Osteocyte (in vitro differentiated cells): ENCODE measurements at places on chromosomes 2 and 18. TPM values are rescaled to one million over a fixed set of nuclear protein-coding genes. Genes with fewer than 3 reads are reported as not detected.

Gene TET3
- total RNA-seq, result 26.5 and 27.5 TPM in 2 replicates

GRCh38 chr2:62329797-62330196 is 133.9 kb downstream of the B3GNT2 start:
- H3K27me3 ChIP-seq, result peaks cover 28% of the 10 kb centered on the region
- H3K4me3 ChIP-seq, result no peak overlapping the region
- no peaks in the 10 kb centered on the region for H3K4me1 ChIP-seq
- DNase-seq, result no peak
- no peak overlapping the region for H3K27ac ChIP-seq

DNA sequence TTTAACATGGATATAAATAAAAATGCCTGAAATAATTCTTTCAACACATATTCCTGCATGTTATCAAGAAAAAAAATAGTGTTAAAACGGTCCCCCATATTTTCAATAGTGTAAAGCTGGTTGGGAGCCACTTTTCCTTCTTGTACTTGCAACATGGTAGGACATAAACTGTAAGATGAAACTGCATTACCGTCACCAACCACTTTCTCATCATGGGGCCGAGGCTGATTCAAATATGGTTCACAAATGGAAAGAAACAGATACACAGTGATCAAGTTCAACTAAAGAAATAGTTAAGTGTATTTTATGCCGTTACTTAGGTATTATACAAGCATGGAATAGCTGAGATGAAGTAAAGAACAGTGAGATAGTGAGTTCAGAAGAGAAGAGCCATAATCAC is 360.7 kb downstream of the ZEB2 start:
- H3K4me1 ChIP-seq, result peaks cover 10% of the 10 kb centered on the region
- no peak overlapping the region for H3K27ac ChIP-seq
- no peak overlapping the region for H3K4me3 ChIP-seq
- no peaks in the 10 kb centered on the region for H3K27me3 ChIP-seq
- peaks cover 2% of the 10 kb centered on the region for H3K36me3 ChIP-seq

DNA sequence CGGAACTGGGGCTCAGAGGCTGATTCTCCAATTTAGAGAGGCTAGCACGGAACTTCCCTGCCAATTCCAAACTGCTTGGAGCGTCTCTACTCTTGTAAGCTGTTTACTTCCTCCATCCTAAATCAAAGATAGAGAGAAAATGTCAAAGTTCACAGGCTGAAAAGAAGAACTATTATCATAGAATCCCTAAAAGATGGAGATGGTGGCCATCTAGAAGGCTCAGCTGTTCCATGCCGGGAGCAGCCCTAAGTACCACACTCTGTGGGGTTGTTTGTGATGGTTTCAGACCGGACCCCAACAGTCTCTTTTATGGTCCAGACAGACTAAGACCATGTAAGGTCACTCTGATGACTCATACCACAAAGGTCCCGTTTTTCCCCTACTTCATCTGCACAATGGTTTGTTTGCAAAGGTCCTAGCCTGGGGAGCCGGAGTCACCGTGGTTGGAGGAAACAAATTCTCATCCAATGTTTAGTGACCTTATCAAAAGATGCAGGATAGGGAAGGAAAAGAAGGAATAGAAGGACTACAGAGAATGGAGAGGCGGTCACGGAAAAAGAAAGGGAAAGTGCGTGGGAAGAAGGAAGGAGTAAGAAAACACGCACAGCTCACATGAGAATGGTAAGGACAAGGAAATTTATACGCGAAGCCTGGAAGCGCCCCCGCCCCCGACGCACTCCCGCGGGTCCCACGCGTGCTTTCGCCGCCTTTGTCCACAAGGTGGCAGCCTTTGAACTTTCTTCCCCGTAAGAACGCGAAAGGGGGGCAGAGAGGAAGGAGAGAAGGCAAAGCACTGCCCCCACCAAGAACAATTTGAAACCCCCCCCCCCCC is 453 bp upstream of the ANTXR1 start:
- peak; percentile 90 for DNase-seq
- H3K36me3 ChIP-seq, result no peaks in the 10 kb centered on the region
- peak overlapping the region; percentile 92 for H3K27ac ChIP-seq
- H3K4me1 ChIP-seq, result peaks cover 26% of the 10 kb centered on the region

Gene IL1RL2
- 0.21 TPM in 1 of 2 replicates, not detected in the other for total RNA-seq

DNA sequence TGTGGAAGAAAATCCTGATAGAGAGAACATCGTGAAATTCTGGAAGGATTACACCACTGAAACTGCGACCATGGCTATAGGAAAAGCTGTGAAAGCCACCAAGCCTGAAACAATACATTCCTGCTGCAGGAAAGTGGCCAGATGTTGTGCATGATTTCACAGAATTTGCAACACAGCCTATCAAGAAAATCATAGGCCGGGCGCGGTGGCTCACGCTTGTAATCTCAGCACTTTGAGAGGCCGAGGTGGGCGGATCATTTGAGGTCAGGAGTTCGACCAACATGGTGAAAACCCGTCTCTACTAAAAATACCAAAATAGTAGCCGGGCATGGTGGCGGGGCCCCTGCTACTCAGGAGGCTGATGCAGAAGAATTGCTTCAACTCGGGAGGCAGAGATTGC is 360.2 kb downstream of the CDH7 start:
- no peak overlapping the region for H3K27ac ChIP-seq
- DNase-seq, result no peak
- H3K4me1 ChIP-seq, result no peaks in the 10 kb centered on the region
- no peaks in the 10 kb centered on the region for H3K36me3 ChIP-seq
- no peak overlapping the region for H3K4me3 ChIP-seq

DNA sequence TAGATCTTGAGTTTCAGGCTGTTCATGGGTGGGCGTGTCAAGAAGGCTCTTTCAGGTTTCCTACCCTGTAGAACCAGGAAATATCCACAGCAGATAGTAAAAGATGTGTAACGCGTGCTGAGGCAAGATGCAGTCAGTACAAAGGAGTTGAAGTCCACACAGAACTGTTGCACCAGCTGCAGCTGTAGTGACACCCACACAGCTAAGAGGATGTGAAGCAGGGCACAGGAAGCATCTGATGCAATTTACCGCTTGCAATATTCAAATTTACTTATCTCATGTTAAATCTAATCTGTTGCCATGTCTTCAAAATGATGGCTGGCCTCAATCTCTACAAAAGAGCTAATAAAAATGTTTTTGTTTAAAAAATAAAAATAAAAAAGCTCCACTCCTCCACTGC is 132.8 kb downstream of the ARHGAP15 start:
- no peak overlapping the region for H3K4me3 ChIP-seq
- no peaks in the 10 kb centered on the region for H3K36me3 ChIP-seq
- no peaks in the 10 kb centered on the region for H3K4me1 ChIP-seq

Gene BCL2
- total RNA-seq, result 2.5 and 3.2 TPM in 2 replicates

GRCh38 chr2:136107051-136108033 is 10.6 kb downstream of the CXCR4 start:
- H3K27ac ChIP-seq, result no peak overlapping the region
- no peak overlapping the region for H3K4me3 ChIP-seq
- no peaks in the 10 kb centered on the region for H3K36me3 ChIP-seq
- DNase-seq, result no peak
- H3K27me3 ChIP-seq, result peaks cover 35% of the 10 kb centered on the region

- no peak for DNase-seq
- H3K4me1 ChIP-seq, result peaks cover 25% of the 10 kb centered on the region
- H3K4me3 ChIP-seq, result no peak overlapping the region
- H3K27ac ChIP-seq, result no peak overlapping the region
- no peaks in the 10 kb centered on the region for H3K36me3 ChIP-seq
Observed at GRCh38 chr2:149290662-149291061, 39.7 kb upstream of the LYPD6 start.

DNA sequence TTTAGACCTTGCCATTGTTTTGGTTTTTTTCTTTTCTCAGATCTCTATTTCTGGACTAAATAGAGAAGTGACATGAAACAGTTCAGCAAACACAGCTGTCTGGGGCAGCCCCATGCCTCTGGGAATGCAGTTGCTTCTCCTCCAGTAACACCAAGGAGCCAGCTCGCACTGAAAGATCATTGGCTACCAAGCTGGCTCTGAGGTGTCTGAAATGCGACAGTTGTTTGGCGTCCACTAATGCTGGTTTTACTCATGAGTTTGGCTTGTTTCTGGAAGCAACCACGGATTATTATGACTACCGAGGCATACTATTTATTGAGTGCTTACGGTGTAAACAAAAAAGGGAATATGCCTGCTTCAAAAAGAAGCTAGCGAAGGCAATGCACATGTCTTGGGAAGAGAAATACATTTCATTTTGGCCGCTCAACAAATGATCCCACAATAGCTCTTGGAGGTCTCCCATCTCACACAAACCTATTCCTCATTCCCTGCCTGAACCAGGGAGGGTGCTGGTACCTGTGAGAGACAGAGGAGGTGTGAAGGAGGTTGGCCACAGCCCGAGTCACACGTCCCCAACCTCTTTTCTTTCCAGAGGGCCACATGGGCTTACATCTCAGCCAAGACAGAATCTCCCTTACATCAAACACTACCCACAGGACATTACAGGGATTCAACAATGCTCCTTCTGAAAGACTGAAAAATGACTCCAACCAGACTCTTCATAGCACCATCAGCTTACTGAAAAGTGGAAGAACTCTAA is 37.5 kb upstream of the NEB start:
- H3K36me3 ChIP-seq, result peaks cover 30% of the 10 kb centered on the region
- peaks cover 10% of the 10 kb centered on the region for H3K4me1 ChIP-seq
- H3K27ac ChIP-seq, result no peak overlapping the region
- H3K27me3 ChIP-seq, result no peaks in the 10 kb centered on the region

- peak within 1 kb of the TSS; percentile 96 for H3K27ac ChIP-seq
- peak within 1 kb of the TSS; percentile 89 for H3K4me3 ChIP-seq
- peak; percentile 92 for DNase-seq
- H3K36me3 ChIP-seq, result no peaks in the 10 kb centered on the region
- peaks cover 39% of the 10 kb centered on the region for H3K4me1 ChIP-seq
- H3K27me3 ChIP-seq, result no peaks in the 10 kb centered on the region
Observed at GRCh38 chr2:173075781-173076580, at the start of gene MAP3K20. MAP3K20 (plus strand) TSS chr2:173075846; CDS start chr2:173091032, 15,186 bp downstream.

- DNase-seq, result peak; percentile 75
- H3K27me3 ChIP-seq, result no peaks in the 10 kb centered on the region
- H3K4me1 ChIP-seq, result peaks cover 46% of the 10 kb centered on the region
- no peak overlapping the region for H3K4me3 ChIP-seq
- H3K27ac ChIP-seq, result peak overlapping the region; percentile 92
Observed at GRCh38 chr2:111659361-111660333, 224.3 kb downstream of the ANAPC1 start.

DNA sequence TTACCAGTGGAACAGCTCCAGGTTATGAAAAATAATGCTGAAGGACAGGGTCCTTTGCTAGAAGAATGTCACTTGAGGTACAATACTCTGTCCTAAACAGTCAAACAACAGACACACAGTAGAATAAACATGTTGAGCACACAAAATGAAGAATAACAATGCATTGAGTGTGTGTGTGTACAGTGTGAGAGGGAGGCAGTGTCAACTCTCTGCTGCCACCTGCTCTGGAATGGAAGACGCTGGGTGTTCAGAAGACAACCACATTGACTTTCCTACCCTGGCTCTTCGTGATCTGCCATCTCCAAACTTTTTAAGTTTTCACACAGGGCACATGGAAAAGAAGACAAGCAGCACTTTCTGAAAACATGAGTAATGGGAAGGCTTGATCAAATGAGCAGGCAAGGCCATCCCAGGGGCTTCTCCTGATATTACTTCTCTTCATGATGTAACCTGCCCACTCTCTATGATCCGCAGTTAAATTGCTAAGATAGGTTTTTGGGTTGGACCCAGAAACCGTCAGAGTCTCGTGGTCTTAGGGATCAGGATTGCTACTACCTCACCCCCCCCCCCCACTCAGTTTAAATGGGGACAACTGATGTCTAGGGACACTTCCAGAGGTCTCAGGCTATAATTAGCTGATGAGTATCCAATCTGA is 533.2 kb upstream of the TNP1 start:
- peaks cover 16% of the 10 kb centered on the region for H3K4me1 ChIP-seq
- no peak overlapping the region for H3K27ac ChIP-seq
- DNase-seq, result no peak
- no peak overlapping the region for H3K4me3 ChIP-seq
- H3K36me3 ChIP-seq, result peaks cover 7% of the 10 kb centered on the region

GRCh38 chr18:68104036-68104435 is 587.5 kb upstream of the DSEL start:
- no peak for DNase-seq
- no peak overlapping the region for H3K4me3 ChIP-seq
- H3K27ac ChIP-seq, result peak overlapping the region; percentile 74

DNA sequence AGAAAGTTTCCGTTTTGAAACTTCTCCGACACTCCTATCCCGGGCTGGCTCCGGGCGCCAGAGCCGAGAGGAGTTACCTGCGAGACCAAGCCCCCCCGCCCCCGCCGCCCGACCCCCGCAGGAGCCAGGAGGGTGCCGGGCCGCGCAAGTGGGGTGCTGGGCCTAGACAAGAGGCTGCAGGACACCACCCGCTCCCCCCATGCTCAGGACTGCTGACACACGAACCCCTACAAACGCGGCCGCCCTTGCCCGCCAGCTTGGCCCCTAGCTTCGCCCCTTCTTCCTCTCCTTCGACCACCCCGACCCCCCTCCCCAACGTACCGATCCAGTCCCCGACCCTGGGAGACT is 497 bp downstream of the PLA2R1 start:
- peak overlapping the region; percentile 91 for H3K4me3 ChIP-seq
- peaks cover 22% of the 10 kb centered on the region for H3K36me3 ChIP-seq
- no peak for DNase-seq
- H3K27ac ChIP-seq, result peak overlapping the region; percentile 77
- no peaks in the 10 kb centered on the region for H3K27me3 ChIP-seq

GRCh38 chr2:5057891-5058351 is 634.3 kb upstream of the SOX11 start:
- H3K4me3 ChIP-seq, result no peak overlapping the region
- H3K27me3 ChIP-seq, result no peaks in the 10 kb centered on the region
- no peaks in the 10 kb centered on the region for H3K36me3 ChIP-seq
- H3K27ac ChIP-seq, result no peak overlapping the region
- no peak for DNase-seq

Gene LAMA1
- 0.30 and 0.34 TPM in 2 replicates for total RNA-seq

Gene PLGLB2
- 5.9 and 7.0 TPM in 2 replicates for total RNA-seq

GRCh38 chr2:219109471-219109870 is 48.8 kb upstream of the IHH start:
- H3K4me1 ChIP-seq, result peaks cover 4% of the 10 kb centered on the region
- H3K4me3 ChIP-seq, result no peak overlapping the region
- H3K36me3 ChIP-seq, result peaks cover 3% of the 10 kb centered on the region
- H3K27me3 ChIP-seq, result no peaks in the 10 kb centered on the region

- no peaks in the 10 kb centered on the region for H3K27me3 ChIP-seq
- H3K27ac ChIP-seq, result no peak overlapping the region
- no peak overlapping the region for H3K4me3 ChIP-seq
- DNase-seq, result no peak
- no peaks in the 10 kb centered on the region for H3K36me3 ChIP-seq
Observed at GRCh38 chr2:226671141-226671676, 128.4 kb downstream of the IRS1 start.

Gene COLEC12
- total RNA-seq, result 113 and 120 TPM in 2 replicates

Gene FIGN
- 35.3 and 37.7 TPM in 2 replicates for total RNA-seq

Gene ANKRD29
- total RNA-seq, result not detected in 2 replicates
